ENCODE measurements at places on chromosomes 12 and 14.

DNA sequence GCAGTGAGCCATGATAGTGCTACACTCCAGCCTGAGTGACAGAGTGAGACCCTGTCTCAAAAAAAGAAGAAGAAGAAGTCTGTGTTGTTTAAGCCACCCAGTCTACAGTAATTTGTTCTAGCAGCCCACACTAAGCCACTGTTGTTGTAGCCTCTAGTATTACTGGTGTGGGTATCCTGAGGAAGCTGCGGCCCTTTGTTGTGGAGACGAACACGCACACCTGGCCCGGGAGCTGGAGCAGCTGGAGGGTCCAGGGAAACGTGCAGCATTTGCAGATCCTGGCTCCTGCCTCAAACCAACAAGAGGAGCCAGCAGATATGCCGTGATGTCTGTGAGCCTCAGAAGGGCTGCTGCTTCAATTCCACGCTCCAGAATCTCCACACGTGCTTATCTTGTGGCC, 65.3 kb downstream of the MAP1LC3B2 start:
- no peak for DNase-seq

GRCh38 chr14:104973135-104973384, 5.1 kb downstream of the AHNAK2 start:
- no peak for DNase-seq

DNA sequence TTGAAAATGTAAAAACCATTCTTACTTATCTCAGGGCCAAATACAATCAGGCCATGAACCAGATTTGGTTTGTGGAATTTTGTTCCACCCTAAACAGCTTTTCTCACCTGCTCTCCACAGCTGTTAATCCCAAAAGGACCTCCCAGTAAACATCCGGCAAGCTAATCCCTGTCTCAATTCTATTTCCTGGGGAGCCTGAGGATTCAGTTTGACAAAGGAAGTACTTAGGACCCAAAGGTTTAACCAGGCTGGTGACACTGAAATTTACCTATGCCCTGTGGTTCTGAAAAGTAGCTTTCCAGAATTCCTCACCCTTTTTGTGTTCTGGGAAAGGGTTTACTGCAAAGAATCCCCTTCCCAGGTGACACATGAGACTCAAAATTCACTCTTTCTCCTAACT, 15.0 kb downstream of the CAPZA3 start:
- no peak for DNase-seq

GRCh38 chr14:55884819-55885218, 233.4 kb upstream of the PELI2 start:
- DNase-seq: no peak

DNA sequence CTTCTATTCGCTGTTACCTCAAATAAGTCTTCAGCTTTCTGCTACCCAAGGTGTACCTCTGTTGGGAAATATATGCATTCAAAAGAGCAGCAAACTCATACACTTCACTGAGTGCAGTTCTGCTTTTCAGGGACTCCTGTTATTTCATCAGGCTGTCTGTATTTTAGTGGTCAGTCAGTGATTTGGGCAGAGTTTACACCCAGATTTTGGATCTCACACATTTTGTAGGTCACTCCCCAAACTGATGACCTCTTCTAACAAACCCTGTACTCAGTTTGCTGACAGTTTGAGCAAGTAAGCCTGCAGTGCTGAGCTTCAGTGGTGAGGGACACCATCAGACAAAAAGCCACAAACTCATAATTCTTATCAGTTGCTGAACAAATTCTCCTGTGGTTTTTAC, 8.2 kb upstream of the WASHC4 start:
- DNase-seq: no peak

DNA sequence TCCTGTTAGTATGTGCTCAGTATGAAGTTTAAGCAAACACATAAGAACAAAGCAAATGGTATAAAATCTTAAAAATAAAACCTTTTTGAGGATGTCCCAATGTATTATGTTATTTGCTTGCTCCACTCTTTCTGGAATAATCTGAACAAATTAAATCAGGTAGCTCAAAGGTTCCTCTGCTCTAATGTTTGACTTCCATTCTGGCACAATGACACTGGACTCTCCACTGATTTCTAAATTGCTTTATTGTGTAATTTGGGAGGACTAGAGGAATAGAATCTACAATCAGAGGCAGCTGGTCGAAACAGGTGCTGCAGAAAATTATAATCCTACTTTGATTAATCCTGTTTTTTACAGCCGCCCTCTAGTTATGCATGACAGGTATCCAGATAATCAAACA, 523.7 kb upstream of the FOXG1 start:
- no peak for DNase-seq

- no peak for DNase-seq
Observed at GRCh38 chr12:54352022-54352531, 12.2 kb downstream of the GPR84 start.

GRCh38 chr12:2796187-2796666, 1.5 kb downstream of the FKBP4 start:
- peak; percentile 27 for DNase-seq

GRCh38 chr12:73159954-73160353, 887.8 kb downstream of the TRHDE start:
- no peak for DNase-seq

DNA sequence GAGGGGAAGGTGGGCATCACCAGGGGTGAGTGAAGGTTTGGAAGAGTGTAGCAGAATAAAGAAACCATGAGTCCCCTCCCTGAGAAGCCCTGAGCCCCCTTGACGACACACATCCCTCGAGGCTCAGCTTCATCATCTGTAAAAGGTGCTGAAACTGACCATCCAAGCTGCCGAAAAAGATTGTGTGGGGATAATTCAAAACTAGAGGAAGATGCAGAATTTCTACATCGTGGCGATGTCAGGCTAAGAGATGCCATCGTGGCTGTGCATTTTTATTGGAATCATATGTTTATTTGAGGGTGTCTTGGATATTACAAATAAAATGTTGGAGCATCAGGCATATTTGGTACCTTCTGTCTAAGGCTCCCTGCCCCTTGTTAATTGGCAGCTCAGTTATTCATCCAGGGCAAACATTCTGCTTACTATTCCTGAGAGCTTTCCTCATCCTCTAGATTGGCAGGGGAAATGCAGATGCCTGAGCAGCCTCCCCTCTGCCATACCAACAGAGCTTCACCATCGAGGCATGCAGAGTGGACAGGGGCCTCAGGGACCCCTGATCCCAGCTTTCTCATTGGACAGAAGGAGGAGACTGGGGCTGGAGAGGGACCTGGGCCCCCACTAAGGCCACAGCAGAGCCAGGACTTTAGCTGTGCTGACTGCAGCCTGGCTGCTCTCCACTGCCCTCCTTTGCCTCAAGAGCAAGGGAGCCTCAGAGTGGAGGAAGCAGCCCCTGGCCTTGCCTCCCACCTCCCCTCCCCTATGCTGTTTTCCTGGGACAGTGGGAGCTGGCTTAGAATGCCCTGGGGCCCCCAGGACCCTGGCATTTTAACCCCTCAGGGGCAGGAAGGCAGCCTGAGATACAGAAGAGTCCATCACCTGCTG, 7.0 kb downstream of the SERPINA1 start:
- DNase-seq: no peak

- no peak for DNase-seq
Observed at GRCh38 chr12:61524851-61525250, 735.4 kb upstream of the USP15 start.

GRCh38 chr12:115752156-115752555, 525.3 kb downstream of the MED13L start:
- DNase-seq: no peak

- no peak for DNase-seq
Observed at GRCh38 chr12:45278447-45278846, 62.6 kb downstream of the ANO6 start.

- DNase-seq: no peak
Observed at GRCh38 chr14:97413966-97414717, 617.0 kb downstream of the VRK1 start.

DNA sequence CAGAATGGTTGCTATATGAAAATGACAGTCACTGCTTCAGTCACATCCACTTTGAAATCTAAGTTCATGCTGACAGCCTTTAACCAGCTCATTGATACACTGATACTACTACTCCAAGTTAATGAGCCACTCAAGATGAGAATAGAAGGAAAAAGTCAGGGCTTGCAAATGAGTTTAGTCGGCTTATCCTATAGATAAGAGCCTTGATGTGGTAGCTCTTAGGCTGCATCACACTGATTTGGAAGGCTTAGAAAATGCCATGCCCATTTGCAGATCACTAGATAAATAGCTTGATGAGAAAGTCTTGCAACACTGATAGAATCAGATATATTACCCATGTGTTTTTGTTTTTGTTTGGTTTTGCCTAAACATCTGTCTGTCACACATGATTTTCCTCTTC, 251.4 kb upstream of the ATXN7L3B start:
- DNase-seq: no peak

DNA sequence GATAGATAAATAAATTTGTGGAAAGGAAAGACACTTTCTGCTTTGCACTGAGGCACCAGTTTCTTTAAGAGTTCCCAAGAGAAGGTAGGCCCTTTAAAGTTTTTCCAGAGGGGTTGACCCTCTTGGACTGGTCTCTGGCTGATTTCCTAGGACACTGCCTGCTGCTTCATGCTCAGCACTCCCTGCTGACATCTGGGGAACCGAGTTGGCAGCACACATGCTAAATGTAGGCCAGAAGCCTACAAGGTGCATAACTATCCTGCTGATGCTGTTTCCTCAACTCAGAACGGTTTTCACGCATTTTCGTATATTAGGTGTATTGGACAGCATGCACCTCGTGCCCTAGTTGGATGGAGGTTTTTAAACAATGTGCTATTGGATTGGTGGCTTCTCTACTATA, 887.2 kb upstream of the SEL1L start:
- DNase-seq: no peak

GRCh38 chr12:109968032-109968420, 28.1 kb downstream of the GIT2 start:
- no peak for DNase-seq

DNA sequence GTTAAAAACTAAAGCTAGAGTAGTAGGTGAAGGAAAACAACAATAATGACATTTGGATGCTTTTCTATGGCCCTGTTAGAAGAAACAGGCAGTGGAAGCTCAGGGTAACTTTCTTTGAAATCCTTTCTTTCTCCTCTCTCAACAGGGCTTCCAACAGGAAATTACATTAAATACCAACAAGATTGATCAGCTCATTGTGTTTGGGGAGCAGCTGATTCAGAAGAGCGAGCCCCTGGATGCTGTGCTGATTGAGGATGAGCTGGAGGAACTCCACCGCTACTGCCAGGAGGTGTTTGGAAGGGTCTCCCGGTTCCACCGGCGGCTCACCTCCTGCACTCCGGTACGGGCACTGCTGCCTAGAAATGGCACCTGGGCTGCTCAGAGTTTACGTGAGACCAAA, 81.5 kb downstream of the ESR2 start:
- no peak for DNase-seq

DNA sequence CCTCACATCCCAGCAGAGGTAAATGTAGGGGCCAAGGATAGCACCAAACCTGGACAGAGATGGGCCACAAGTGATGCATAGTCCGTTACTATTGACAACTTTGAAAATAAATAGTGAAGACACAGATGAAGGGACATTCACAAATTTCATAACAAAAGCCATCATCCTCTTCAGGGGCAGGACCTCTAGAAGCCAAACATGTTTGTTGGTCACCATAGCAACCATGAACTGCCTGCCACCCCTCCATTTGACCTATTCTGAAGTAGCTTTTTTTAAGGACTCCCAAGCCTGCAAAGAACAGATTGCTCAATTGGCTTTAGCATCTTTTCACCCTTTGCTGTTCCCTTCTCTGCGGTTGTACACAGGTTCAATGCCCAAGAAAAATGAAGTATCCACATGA, 35.7 kb upstream of the MDM1 start:
- DNase-seq: no peak

DNA sequence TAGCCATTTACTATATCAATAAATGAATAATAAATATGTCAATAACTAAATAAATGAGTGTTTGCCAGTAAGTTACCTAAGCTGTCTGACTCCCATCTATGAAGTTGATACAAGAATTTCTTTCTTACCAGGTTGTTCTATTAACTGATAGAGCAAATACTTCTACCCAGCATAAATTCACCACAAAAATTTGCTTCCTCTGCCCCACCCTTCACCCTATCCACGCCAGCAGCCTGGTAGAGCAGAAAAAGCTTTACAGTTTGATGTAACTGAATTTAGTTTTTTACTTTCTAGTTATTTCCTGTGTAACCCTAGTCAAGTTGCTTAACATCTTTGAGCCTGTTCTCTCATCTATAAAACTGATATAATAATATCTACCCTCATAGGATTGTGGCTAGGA, 94.9 kb upstream of the SLC16A7 start:
- no peak for DNase-seq

- no peak for DNase-seq
Observed at GRCh38 chr14:105427936-105428485, 8.4 kb downstream of the MTA1 start.

DNA sequence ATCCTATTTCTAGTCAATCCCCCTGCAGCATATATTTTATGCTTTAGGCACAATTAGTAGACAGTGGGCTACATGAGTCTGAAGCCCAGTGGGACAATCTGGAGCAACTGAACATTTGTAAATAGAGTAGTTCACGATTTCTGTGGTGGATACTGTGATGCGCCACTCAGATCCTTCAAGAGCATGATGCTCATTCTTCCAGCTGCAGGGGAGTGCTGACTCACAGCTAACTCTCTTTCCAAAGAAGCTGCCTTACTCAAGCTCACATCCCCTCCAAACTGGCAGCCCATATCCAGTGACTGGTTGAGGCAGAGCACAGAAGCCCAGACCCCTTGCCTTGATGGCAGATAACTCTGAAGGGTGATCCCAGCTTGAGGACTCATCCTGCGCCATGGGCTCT, 224.2 kb upstream of the EEA1 start:
- DNase-seq: no peak

GRCh38 chr14:35223927-35224326, 68.3 kb upstream of the PSMA6 start:
- DNase-seq: no peak

DNA sequence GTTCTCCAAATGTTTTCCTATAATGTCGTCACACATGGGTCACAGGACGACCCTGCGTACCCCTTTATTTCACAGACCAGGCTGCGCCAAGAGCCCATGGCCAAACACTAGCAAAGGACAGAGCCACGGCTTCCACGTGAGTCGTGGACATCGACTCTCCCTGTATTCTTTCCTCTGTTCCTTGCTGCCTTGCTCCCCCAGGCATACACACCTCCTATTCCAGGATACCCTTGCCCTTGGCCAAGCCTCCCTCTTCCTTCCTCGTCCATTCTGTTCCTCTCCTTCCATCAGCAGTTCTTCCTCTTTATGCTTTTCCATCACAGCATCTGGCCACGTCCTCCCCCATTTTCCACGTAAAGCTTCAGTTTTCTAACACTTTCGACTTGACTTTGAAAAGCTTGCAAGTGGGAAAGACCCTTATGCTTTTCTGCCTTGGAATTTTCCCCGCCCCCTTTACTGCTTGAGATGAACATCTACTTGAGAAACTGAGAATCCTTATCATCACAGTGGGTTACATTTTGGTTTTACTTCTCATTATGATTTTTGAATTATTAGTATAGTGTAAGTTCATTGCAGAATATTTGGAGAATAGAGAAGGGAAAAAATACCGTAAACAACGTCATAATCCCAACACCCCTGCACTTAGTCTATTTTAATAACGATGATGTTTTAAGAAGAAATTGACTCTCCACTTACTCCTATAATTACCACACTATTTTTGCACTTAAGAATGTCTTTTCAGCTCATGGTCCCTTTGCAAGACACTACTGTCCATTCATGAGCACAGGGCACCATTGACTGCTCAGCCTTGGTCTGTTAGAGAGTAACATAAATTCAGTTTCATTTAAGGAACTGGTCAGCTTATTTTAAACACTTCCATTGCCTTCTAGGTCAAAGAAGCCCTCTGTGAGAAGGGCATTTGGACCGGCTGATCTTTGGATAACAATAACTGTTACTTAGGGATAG, 15.8 kb upstream of the NINJ2 start:
- DNase-seq: no peak

GRCh38 chr14:61549425-61549824, 145.9 kb upstream of the HIF1A start:
- DNase-seq: no peak
